ENCODE measurements at places on chromosomes 3 and 15. TPM values are rescaled to one million over a fixed set of nuclear protein-coding genes. Genes with fewer than 3 reads are reported as not detected.

Gene MUC13
- total RNA-seq, result not detected

Gene TUSC7
- total RNA-seq, result not detected

Gene FRMD4B
- 13.9 TPM for total RNA-seq

Gene GOLGA8K
- not detected for total RNA-seq

Gene CYP11A1
- 2.9 TPM for total RNA-seq

Gene LRRC15
- not detected for total RNA-seq

Gene PPCDC
- total RNA-seq, result 5.9 TPM

Gene FEZF2
- total RNA-seq, result not detected

Gene PCSK6
- 218 TPM for total RNA-seq

Gene SHC4
- not detected for total RNA-seq

Gene UTS2B
- not detected for total RNA-seq

Gene GDPGP1
- total RNA-seq, result 12.9 TPM

Gene COL8A1
- total RNA-seq, result 0.73 TPM

Gene NR2F2
- 28.8 TPM for total RNA-seq

Gene SERPINI2
- not detected for total RNA-seq

Gene CLRN1
- total RNA-seq, result not detected

Gene EEF1AKMT4
- 7.1 TPM for total RNA-seq

Gene CACNA1D
- 12.7 TPM for total RNA-seq

Gene TGM4
- not detected for total RNA-seq

Gene CYFIP1
- total RNA-seq, result 50.1 TPM

Gene C2CD4B
- total RNA-seq, result 0.37 TPM

Gene INAFM2
- total RNA-seq, result 5.5 TPM

Gene SOX2
- total RNA-seq, result not detected

Gene ECE2
- not detected for total RNA-seq

Gene SENP8
- total RNA-seq, result 0.61 TPM

Gene XCR1
- 0.02 TPM for total RNA-seq

Gene BFSP2
- total RNA-seq, result not detected

Gene ZNF662
- 10.9 TPM for total RNA-seq

Gene CHDH
- 49.1 TPM for total RNA-seq

Gene SUSD5
- 0.12 TPM for total RNA-seq

Gene MAP6D1
- 0.61 TPM for total RNA-seq

Gene CADPS
- 0.98 TPM for total RNA-seq

Gene P2RY14
- 0.12 TPM for total RNA-seq

Gene SQOR
- 53.0 TPM for total RNA-seq

Gene WDR93
- total RNA-seq, result not detected

Gene SERINC4
- total RNA-seq, result not detected

Gene SLC22A14
- not detected for total RNA-seq

Gene PCNP
- 52.1 TPM for total RNA-seq

Measured in right lobe of liver (tissue), 6 donors.